HAP-1 (cell line): ENCODE measurements at places on chromosomes 5 and 9.

GRCh38 chr5:101878190-101878589, 417.9 kb downstream of the SLCO4C1 start:
- no peak for DNase-seq

DNA sequence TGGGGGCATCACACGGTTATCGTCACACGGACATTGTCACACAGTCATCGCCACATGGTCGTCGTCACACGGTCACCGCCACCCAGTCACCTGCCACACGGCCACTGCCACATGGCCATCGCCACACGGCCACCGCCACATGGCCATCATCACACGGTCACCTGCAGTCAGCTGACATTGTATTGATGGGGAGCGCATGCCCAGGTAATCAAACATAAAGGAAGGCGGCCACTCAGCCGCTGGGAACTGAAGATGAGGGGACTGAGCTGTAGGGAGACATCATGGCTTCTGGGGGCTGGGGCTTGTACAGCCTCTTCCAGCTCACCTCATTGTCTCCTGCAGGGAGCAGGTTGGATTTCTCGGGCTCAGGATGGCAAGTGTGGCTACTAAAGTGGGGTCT, 49.2 kb downstream of the MRPL36 start:
- DNase-seq = no peak

DNA sequence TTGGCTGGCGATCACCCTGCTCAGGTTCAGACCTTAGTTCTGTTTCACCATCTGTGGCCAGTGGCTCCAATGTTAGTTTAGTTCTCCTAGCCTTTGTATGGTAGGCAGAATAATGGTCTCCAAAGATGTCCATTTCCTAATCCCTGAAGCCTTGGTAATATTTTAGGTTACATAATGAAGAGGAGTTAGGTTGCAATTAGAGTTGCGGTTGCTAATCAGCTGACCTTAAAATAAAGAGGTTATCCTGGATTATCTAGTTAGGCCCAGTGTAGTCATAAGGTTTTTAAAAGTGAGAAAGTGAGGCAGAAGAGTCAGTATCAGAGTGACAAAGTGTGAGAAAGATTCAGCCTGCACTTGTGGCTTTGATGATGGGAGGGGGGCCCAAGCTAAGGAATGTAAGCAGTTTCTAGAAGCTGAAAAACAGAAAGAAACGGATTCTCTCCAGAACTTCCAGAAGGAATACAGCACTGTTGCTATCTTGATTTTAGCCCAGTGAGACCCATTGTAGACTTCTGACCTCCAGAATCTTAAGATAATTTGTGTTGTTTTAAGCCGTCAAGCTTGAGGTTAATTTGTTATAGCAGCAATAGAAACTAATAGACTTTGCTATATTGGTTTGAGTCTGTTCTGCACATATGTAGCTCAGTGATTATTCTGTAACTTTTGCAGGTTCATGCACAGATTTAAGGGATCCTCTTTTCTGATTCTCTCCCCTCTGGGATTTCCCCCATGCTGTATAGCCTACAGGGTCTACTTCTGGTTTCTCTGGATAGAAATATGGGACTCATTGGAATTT, 21.6 kb downstream of the LNPEP start:
- peak; percentile 11 for DNase-seq

DNA sequence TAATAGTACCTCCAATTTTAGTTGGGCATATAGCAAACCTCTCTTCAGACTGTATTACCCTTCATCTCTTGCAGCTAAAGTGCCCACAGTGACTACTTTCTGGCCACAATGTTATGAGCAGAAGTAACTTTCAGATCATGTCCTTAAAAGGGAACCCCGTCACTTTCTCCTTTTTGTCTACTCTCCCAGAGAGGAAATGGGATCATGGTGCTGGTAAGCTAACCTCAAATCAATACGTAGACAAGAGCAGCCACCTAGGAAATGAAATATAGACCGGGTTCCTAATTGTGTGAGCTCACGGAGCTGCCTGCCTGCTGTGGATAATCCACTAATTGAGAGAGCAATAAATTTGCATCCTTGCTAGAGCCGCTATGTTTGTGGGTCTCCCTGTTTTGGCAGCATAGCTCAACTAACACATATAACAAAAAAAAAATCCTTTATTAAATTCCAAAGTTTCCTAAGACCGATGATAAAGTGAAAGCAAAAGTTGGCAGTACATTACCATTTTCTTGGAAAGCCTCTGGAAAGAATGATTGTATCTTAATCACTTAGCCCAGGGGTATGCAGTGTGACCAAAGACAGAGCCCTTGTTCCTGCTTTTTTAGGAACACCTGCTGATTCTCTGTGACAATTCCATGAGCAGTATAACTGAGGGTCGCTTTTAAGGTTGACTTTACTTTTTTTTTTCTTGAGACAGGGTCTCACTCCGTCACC, 5.6 kb upstream of the IL7R start:
- no peak for DNase-seq

GRCh38 chr9:126393876-126394275, 67.2 kb downstream of the MVB12B start:
- no peak for DNase-seq

- DNase-seq = no peak
These were observed 14.2 kb downstream of the AP3B1 start for GRCh38 chr5:78280261-78280660.

DNA sequence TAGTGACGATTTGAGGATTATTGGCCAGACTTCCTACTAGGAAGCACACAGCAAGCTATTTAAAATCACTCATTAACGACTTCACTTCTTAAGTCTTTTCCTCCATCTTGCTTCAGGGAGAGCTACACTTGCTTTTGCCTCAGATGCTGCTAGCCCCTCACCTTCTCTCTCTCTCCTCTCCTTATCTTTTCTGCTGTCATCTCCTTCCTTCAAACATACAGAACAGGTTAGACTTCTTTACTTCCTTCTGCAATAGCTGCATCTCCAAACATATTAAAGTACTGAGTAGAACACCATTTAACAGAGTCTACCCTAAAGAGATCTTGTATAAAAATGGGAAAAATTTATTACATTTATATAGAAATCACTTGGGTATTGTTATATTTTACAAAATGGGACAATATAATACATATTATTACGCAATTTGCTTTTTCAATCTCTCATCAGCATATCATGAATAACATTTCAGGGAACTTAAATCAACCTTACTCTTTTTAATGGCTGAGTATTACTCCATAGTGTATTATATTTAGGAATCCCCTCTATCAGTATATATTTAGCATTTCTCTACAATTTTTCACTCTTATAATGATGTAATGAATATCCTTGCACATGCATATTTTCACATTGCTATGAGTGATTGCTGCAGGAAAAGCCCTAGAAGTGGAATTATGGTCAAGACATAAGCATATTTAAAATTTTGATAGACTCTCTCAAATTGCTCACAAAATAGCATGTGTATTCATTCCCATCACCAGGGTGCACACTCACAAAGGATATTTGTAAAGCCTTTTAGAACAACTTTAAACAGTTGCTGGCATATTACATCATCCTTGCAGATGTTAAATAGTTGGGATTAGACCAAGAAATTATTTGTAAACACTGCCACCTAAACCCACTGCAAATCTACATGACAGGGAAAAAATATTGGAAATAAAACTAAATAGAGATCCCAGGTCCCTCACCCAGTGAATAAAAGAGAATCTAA, 164.5 kb upstream of the NFIB start:
- no peak for DNase-seq

- DNase-seq = no peak
These were observed 22.1 kb downstream of the CPEB4 start for GRCh38 chr5:173910215-173910614.
